H9 (cell line): ENCODE measurements at places on chromosomes 4 and X. TPM values are rescaled to one million over a fixed set of nuclear protein-coding genes. Genes with fewer than 3 reads are reported as not detected.

DNA sequence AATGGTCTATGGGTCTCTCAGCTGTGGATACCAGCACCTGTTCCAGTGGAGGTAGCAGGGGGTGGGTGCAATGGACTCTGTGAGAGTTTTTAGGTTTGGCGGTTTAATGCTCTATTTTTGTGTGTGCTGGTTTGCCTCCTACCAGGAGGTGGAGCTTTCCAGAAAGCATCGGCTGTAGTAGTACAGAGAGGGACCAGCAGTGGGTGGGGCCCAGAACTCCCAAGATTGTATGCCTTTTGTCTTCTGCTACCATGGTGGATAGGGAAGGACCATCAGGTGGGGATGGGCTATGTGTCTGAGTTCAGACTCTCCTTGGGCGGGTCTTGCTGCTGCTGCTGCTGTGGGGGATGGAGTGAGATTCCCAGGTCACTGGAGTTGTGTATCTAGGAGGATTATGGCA, 557.2 kb upstream of the GRID2 start:
- no peak for DNase-seq

DNA sequence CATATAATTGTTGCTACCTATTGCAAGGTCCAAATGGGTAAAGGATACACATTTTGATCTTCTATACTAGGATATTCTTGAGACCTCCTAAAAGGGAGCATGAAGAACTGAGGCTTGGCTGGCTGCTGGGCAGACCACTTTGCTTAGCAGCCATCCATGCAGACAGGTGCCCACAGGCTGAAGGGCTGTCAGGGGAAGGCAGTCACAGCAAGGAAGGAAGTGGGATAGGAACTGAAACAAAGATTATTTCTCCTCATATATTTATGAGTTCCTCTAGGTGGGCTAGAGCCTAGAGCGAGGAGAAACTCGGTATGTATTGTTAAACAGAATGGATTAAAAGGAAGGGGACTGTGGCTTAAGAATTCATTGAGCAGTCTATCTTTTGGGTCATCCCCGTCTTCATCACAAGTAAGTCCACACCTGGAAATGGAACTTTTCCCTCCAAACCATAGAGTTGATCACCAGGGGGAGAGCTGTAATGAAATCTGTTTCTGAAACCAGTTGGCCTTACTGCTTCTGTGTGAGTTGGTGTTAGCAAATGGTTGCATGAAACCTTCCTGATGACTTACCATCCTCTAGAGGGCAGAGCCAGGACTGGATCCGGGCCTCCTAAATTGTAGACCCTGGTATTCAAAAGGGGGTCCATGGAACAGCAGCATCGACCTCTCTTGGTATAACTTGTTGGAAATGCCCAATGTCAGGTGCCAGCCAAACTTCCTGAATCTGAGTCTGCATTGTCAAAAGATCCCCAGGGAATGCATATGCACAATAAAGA, 42.3 kb downstream of the AFF2 start:
- peak; percentile 27 for DNase-seq

DNA sequence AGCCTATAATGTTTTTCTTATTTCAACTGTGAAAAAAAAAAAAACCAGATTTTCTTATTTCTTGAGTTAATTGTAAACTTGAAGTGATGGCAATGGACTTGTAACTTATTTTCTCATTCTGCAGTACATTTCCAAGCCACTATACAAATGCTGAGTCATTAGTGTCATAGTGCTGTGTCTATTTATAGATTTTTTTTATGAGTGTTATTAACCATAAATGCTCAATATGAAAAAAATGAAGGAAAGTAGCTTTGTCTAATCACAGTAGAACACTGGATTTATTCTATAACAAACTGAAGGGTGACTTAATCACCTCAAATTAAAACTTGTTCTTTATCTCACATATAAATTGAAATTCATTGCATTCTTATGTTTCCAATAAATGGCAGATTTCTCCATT, 718.6 kb downstream of the CCSER1 start:
- no peak for DNase-seq

DNA sequence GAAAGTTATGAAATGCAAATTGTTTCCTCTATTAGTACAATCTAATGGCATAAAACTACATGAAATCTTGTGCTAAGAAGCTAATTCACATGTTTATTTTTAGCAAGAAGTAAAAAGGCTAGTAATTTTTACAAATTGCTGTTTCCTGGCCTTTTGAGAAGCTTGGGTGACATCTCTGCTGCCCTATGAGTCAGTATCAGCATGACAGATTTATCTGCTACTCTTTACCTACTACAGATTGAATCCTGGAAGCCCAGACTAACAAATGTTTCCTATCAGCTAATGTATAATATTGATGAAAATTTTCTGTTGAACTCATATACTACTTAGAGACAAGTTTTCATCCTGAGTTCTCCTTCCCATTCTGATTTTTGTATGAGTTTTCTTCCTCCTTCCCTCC, 232.4 kb downstream of the DCTD start:
- no peak for DNase-seq

DNA sequence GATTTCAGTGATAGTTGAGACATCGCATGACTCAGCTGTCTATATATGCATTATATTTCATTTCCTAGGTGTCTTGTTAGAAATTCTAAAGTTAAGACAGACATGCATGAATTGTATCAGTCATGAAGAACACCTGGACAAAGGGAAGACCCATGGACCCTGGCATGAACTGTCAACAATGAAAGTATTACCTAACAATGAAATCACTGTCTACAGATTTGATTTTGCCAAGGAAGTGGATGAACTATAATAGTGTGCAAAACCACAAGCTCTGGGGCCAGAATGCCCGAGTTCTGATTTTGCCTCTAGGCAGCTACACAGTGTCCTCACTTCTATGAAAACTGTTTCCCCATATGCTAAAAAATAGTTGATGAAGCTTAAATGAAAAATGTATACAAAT, 386.1 kb downstream of the NLGN4X start:
- DNase-seq, result no peak

Gene MCF2
- total RNA-seq, result 0.39 and 0.48 TPM in 2 replicates

Gene KLB
- 0.07 TPM in 2 replicates for total RNA-seq

Gene PAGE1
- total RNA-seq, result not detected in 2 replicates

Gene GSX2
- total RNA-seq, result not detected in 2 replicates
